Thoracic aorta (tissue), 2 donors: ENCODE measurements at places on chromosomes 11 and 22.

DNA sequence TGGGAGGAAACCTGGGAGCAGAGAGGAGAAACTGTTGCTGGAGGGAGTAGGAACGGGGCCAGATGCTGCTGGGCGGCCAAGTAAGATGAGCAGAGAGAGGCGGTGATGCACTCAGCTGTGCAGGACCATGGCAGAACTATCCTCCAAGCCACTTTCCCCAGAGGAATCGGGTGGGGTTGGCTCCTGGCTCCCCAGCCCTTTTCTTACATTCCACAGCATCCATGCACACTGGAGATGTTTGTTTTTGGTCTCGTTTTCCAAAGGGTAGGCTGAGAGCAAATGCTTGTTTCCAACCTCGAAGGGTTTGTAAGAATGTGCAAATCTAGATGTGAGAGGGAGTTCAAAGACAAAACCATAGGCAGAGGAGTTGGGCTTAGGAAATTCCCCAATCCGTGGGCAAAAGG lies 73.2 kb downstream of the DBX1 start:
- no peak for DNase-seq

DNA sequence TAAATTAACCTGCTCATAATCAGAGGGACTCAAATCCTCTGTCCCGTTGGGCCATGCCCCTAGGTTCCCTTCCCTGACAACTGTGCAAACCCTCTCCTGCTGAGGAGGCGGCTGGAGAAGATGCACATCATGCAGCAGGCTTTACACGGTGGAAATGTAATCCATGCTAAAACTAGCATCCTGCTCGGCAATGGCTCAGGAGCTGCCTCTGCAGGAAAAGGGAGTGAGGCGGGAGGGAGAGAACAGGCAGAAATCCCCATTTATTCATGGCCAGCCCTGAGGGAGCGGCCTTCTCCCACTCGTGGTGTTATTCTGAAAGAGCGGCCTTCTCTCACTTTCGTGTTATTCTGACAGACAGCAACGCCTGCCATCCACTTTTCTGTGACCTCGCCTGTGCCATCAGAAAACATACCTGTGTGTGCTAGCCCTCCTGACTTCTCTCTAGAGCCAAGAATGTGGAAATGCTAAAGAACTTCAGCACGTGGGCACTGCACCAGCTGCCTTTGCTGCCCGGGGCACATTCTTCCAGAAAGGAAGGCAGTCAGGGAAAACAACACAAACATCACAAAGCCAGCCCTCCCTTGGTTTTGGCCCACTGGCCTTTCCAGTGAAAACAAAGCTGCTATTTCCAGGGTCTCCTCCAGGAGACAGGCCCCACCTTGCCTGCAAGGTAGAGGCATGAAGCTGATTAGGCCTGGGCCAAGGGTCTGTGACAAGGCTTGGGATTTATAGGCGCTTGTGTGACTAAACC lies 62.9 kb upstream of the BID start:
- no peak for DNase-seq

GRCh38 chr11:73204711-73205121 lies 13.4 kb upstream of the P2RY2 start:
- DNase-seq = no peak

DNA sequence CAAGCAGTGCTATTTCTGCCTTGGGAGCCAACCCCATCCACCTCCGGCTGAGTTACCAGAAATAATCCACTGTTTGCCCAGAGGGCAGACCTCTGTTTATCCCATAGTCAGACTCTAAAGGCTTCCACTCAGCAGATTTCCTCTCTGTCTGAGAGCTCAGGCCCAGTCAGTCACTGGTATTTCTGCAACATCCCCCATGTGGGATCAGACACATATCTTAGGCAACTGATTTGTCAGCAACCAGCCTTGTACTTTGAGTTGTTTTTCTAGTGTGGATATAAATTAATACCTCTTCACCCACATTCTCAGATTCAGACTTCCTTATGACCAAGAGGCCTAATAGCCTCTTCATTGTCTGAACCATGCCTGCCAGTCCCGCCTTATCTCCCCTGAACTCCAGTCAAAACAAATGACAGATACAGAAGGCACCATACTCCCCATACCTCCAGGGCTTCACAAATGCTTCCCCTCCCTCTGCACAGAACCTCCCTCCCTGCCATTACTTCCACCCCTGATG lies 193.6 kb downstream of the FAM76B start:
- DNase-seq = no peak

- no peak for DNase-seq
These were observed 2.4 kb downstream of the ZC3H12C start for GRCh38 chr11:110095554-110095953.
